ENCODE measurements at places on chromosomes 2 and 18.
A peak's percentile ranks its signal among the peaks of the same experiment; 100 is the strongest.

DNA sequence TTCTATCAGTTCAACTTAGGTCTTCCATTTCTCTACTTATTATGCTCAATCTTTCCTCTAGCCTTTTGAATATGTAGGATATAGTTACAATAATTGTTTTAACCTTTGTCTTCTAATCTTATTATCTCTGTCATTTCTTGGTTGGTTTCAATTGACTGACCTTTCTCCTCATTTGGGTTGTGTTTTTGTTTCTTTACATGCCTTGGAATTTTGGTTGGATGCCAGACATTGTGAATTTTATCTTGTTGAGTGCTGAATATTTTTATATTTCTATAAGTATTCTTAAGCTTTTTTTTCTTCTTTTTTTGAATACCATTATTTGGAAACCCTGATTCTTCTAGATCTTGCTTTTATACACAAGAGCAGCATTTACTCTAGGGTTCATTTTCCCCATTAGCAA is 30.7 kb upstream of the TMEM247 start:
- no peak for DNase-seq

DNA sequence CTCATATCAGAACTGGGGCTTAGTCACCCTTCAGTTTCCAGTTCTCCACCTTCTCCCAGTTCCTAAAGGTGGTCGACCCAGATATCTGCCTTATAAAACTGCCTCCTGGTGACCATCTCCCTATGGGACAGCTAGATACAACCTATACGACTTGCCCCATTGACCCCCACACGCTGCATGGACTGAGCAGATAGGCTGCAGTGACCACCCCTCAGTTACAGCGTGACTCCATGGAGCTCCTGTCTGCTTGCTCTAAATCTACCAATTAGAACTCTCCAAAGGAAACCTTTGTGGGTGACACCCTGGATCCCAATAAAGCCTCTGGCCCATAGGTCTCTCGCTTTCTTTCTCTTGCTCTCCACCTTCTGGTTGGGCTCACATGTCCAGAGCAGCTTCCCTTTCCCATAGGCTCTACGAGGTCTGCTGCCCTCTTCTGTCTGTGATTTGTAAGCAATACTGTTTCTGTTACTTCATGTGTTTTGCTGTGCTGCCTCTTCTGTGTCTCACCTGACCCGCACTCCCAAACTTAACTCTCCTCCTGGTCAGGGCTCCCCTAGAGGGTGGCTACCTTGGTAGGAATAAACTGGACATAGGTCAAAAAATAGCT is 971.3 kb upstream of the FAM98A start:
- no peak for DNase-seq

DNA sequence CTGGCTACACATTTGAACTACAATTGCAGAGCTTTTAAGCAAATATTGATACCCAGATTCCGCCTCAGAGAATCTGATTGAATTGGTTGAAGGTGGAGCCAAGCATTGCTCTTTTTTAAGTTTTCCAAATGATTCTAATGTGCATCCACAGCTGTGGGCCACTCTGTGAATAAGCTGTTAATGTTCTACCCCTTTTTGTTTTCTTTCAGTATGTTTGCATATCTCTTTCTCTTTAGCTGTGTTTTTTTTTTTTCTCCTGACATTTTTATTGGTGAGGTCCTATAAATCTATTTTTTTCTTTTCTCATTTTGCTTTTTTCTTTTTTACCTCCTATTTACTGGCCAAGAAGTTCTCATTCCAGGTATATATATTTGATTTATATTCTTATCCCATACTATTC is 6.5 kb downstream of the SCN3A start:
- no peak for DNase-seq

DNA sequence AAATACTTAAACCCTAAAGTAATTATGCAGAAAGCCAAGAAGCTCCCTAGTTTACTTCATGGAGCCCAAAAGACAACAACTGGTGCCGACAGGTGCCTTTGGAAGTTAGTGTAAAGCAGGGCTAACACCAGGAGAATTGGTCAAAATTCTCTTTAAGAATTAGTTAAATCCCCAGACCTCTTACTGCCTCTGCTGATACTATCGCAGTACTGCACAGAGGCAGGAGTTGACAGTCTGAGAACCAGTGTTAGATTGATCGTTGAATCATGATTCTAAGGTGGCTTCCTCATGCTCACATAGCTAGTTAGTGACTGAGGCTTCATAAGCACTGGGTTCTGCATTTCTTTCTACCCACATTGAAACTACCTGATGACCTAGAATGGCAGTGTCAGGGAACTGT is 445.0 kb downstream of the XIRP2 start:
- no peak for DNase-seq

GRCh38 chr2:183227176-183227575 is 102.9 kb downstream of the NUP35 start:
- no peak for DNase-seq

DNA sequence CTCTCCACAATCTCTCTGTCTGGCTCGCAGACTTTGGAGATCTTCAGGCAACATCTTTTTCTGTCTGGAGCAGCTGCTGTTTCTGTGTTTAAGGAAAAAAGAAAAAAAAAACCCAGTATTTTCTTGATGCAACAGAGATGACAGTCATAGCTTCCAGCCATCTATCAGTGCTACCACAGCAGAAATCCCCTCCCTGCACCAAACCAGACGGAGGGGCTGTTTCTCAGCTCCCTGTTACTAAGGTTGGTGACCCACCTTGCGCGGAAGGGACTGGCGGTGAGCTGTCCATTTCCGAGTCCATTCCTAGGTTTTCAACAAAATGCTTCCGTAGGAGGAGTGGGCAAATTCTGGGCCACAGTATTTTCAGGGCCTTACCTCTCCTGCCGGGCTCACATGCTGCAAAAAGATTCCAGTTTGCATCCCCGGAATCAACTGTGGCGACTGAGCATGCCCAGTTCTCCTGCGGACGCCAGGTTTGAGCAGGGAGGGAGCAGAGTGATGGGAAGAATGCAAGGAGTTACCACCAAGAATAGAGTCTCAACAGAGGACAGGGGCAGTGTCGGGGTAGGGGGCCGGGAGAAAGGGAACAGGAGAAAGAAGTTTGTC is 1.2 kb downstream of the SLC4A10 start:
- DNase-seq = no peak

GRCh38 chr18:63098018-63098981 is 221.3 kb downstream of the BCL2 start:
- no peak for DNase-seq

DNA sequence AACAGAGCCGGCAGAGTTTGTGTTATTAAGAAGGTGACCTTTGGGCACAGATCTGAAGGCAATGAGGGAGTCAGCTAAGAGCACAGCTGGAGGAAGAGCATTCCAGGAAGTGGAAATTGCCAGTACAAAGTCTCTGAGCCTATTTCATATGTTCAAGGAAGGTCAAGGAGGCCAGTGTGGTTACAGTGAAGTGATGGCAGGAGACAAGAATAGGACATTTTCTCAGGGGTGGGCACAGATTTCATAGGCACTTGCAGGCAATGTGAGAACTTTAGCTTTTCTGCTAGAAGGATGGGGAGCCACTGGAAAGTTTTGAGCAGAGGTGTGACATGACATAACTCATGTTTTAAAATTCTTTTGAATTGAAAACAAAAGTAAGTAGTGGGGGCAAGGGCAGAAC is 50.3 kb downstream of the ARHGAP25 start:
- no peak for DNase-seq

GRCh38 chr2:165268754-165269153 is 29.5 kb downstream of the SCN2A start:
- no peak for DNase-seq

DNA sequence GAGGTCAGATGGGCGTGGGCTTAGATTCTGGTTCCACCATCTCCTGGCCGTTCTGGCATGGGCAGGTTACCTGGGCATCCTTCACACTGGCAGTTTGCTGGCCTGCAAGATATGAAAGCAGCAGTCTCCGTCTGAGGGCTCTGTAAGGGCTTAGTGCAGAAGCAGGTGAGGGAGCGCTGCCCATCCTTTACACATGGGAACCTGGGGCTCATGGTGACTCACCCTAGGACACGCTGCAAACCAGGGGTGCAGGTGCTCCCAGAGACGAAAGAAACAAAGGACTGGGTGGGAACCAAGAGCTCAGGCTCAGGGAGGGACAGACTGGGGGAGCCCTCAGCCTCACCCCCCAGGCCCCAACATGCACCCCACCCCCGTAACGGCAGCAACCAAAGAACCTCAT is 10.7 kb upstream of the ID2 start:
- DNase-seq = no peak

DNA sequence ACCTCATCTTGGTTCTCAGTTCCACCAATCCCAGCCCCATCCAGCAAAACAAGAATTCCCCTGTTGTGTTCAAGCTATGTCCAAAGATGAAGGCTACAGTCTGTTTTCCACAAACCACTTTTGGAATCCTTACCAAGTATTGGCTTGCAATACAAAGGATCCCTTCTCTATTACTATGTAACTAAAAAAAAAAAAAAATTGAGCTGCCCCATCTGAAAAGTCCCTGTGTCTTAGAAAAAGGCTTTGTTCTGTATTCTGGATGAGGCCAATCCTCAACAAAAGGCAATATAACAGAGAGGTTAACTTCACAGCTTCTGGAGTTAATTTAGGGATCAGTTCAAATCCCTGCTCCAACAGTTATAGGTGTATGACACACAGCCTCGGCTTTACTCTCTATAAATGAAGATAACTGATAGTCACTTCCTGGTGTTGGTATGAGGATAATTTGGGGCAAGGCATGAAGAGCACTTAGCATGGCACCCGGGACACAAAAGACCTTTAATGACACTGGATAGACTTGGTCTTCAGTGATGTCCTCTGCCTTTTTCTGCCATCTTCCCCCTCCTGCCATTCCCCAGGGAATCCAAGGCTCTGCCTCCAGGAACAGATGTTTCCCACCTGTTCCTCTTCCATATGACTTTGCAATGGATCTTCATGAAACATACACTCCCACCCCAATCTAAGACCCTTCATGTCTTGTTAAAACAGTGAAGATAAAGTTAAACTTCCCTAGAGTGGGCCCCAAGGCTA is 61.2 kb upstream of the ATL2 start:
- no peak for DNase-seq

DNA sequence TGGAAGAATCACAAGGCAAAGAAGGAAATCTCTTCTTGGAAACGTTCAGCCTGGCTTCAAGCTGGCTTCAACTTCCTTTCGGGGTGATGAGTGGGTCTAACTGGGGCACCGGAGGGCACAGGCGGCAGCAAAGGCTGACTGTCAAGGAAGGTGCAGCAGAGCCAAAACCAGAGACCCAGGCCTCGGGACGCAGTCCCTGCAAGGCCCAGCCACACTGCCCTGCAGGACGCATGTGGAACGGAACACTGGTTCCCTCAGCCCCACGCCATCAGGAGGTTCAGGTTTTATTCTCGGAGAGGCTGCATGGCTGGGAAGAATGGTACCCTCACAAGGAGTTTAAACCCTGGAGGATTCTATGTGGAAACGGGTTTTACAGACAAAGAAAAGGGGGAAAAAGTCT is 165.5 kb downstream of the HDAC4 start:
- no peak for DNase-seq

DNA sequence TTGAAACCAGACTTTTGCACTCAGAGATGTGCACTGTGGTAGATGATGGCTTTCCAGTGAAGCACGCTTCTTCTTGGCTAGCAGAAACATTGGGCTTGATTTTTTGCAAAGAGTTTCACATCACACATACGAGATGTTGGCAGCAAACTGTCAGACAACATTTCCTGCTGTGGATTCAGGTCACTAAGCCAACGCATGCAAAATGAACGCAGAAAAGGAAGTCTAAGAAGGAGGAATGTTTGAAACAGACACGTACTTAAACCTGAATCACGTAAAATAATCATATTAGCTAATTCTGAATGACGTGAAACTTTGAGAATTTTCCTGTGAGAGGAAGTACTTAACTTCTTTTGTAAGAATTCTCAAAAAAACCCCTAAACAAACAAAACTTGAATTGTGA is 88.1 kb downstream of the EPB41L3 start:
- peak; percentile 87 for DNase-seq

GRCh38 chr18:34514238-34514637 is 195.9 kb upstream of the DTNA start:
- DNase-seq = peak; percentile 58

- DNase-seq = no peak
These were observed 647 bp downstream of the PSME4 start for GRCh38 chr2:53969968-53970723.

DNA sequence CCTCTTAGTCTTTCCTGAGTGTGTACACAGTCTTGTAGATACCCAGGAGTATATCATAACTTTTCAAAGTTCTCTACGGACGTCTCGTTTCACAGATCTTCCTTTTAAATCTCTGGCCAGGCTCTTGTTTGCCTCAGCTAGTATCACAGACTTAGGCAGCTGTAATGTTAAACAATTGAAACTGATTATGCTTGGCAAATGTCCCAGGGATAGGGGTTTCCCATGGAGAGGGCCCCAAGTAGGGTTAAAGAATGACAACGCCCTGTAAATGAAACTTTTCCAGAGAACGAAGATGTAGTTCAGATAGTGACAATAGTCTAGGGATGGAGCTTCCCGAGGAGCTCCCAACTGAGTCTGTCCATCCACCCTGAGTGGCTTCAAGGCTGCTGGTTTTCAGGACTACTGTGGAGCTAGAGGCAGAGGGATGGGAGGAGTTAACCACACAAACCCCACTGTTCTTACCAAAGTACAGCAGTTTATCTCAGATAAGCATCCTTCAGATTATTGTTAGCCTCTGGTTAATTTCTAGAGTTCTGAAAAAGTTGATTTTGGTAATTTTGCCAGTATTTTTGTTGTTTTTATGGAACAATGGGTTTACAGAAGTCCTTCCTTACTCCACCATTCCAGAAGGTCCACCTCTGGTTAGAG is 9.1 kb downstream of the NEURL3 start:
- DNase-seq = no peak

DNA sequence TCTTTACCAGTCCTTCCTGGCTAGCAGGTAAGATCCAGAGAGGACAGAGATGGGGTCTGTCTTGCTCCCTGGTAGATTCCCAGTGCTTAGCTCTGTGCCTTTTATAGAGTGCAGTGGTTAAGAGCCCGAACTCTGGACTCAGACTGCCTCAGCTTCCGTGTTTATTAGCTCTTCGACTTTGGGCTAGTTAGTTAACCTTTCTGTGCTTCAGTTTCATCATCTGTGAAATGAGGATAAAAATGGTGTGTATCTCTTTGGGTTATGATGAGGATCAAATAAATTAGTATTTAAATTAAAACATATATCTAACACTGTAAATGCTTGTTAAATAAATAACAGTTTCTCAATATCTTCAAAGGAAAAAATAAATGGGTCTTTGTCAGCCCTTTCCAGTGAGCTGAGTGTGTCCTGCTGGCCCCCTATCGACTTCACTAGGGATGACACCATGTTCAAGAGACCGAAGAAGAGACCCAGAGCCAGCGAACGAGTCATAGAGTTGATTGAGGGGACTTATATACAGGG is 38.2 kb downstream of the CERS6 start:
- no peak for DNase-seq

DNA sequence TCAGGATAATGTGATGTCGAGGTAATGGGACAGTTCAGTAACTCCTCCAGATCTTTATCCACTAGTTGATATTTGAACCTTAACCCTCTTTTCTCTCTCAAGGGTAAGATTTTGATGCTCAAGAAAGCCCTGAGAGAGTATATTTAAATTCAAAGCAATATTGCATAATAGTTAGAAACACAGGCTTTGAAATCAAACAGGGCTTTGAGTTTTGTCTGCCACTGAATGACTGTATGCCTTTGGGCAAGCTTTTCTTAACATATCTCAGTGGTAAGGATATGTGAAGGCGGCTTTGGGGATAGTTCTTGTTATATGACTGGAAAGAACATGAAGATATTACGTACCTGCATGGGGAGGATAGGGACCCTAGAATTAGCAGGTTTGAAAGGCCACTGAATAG is 11.1 kb downstream of the ITPRID2 start:
- no peak for DNase-seq

All from HS-5 (cell line).